ENCODE measurements at places on chromosomes 5 and 9.

GRCh38 chr9:120481846-120482245 lies 98.1 kb downstream of the CDK5RAP2 start:
- no peak for DNase-seq

DNA sequence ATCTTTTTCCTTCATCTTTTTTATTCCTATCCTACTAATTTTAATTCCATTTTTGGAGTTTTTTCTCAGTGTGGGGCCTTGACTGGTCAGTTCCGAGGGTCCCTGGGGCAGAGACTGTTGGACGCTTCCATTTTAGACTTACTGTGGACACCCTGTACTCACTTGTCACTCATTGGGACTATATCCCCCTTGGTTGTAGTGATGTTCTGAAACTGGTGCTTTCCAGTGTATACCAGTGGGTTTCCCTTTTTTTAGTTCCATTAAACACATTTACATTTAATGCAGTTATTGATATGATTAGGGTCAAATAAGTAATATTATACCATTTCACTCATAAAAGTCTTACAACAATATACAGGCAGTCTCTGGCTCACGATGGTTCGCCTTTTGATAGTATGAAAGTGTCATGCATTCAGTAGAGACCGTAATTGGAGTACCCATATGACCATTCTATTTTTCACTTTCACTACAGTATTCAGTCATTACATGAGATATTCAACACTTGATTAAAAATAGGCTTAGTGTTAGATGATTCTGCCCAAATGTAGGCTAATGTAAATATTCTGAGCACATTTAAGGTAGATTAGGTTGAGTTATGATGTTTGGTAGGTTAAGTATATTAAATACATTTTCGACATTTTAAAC lies 46.0 kb downstream of the CNOT6 start:
- DNase-seq: no peak

DNA sequence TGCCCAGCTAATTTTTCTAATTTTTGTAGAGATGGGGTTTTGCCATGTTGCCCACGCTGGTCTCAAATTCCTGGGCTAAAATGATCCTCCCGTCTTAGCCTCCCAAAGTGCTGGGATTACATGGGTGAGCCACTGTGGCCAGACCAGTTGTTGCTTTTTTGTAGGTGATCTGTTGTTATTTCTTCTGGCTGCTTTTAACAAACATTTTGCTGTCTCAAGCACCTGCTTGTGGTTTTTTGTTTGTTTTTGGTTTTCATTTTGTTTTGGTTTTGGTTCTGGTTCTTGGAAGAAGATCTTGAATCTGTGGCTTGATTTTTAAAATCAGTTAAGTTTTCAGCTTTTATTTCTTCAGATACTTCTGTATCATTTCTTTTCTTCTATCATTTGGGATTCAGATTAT lies 21.1 kb downstream of the ERCC6L2 start:
- no peak for DNase-seq

DNA sequence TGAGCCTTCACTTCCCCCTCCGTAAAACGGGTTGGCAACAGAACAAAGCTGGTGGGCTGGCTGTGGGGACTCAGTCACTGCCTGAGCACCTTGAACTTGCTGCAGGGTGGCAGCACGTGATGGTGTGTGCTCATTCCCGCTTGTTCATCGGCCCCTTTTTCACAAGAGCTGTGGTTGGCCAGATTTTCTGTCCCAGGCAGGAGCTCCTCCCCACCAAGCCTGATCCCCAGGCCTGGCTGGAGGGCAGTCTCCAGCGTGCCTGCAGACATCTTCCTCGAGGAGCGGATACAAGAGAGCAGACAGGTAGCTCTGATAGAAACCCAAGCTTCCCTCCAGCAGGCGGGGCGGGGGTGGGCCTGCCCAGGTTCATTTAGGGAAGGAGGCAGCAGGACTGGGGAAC lies 61.9 kb upstream of the ORM1 start:
- DNase-seq: no peak

DNA sequence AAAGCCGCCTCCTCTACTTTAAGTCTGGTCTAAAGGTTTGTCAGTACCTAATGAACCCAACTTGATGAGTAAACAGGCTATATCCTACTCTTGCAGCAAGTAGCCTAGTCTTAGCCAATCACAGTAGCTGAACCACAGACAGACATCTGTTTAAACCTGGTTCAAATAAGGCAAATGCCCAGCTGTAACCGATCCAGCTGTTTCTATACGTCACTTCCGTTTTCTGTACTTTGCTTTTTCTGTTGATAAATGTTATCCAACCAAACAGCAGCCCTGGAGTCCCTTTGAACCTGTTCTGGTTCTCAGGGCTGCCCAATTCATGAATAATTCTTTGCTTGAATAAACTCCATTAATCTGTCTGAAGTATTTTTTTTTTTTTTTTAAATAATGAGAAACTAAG lies 76.9 kb upstream of the EQTN start:
- DNase-seq: no peak

DNA sequence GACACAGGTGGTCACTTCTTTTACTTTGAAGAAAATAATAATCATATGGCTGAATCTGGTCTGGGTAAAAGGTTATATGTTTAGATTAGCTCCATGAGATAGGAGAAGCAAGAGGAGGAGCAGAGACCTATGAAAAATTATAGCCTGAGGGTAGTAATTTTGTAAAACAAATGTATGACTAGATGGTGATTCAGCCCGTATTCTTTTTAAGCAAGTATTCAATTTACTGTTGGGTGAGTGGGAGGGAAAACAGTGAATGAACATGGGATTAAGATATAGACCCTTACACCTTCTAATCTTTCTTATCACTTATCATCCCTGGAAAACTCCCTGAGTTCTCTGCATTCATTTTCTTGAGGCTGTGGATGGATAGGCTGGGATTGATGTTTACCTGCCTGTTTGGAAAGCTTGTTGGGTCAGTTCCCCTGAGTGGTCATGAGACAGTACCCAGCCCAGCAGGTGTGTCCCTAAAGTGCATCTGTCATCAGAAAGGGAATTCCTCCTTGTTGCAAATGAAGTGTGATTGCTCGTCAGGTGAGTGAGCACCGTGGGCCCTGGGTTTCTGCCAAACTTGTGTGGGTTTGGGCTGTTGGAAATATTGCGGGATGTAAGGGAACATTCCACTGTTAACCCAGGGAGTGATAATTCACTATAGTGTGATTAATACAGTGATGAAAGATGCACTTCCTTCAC lies 101.2 kb upstream of the GDNF start:
- no peak for DNase-seq

DNA sequence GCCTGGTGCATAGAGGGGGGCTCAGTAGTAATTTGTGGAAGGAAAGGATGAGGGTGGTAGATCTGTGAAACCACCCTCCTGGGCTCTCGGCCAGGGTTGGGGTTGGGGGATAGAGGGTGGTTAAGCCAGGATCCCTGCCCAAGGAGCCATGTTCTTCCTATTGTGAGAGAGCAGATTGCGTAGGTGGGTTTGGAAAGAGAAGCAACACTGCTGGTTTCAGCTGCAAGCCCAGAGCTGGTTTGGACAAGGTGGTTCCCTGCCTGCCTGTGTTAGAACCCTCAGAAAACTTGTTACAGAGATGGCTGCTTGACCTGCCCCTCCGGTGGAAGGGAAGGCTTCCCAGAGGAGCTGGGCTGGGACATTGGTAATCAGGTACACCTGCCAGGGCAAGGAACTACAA lies 131.2 kb upstream of the HAND1 start:
- DNase-seq: no peak

GRCh38 chr9:126857261-126857960 lies 3.0 kb upstream of the ZBTB34 start:
- DNase-seq: no peak

GRCh38 chr5:113047733-113048652 lies 71.4 kb downstream of the DCP2 start:
- no peak for DNase-seq

DNA sequence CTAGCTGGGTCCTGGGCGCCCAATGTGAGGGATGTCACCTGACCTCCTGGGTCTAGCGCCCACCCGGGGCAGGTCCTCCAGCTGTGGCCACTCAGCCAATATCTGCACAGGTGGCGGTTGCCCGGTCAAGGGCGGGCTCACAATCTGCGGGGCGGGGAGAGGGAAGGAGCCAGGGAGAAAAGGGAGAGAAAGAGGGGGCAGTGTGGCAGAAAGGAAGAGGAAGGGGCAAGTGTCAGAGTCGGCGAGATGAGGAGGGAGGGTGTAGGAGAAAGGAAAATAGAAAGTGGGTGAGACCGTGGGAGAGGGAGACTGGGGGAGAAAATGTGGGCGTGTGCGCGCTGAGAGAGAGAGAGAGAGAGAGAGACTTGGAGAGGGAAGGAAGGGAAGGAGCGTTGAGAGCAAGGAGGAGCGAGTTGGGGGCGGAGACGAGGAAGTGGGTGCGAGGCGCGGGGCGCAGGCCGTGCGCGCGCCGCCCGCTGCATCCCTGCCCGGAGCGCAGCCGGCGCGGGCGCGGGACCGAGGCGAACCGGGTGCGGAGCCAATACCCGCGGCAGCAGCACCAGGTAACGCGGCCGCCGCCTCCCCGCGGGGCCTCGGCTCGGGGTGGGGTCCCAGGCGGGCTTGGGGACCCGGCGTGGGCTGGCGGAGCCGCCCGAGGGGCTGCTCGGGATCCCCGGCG lies at the start of gene HRH2:
HRH2 (plus strand) TSS at position 479 of the 679 bp plus-strand sequence. CDS start 25,163 bp downstream, outside the sequence.
- DNase-seq: peak; percentile 85

DNA sequence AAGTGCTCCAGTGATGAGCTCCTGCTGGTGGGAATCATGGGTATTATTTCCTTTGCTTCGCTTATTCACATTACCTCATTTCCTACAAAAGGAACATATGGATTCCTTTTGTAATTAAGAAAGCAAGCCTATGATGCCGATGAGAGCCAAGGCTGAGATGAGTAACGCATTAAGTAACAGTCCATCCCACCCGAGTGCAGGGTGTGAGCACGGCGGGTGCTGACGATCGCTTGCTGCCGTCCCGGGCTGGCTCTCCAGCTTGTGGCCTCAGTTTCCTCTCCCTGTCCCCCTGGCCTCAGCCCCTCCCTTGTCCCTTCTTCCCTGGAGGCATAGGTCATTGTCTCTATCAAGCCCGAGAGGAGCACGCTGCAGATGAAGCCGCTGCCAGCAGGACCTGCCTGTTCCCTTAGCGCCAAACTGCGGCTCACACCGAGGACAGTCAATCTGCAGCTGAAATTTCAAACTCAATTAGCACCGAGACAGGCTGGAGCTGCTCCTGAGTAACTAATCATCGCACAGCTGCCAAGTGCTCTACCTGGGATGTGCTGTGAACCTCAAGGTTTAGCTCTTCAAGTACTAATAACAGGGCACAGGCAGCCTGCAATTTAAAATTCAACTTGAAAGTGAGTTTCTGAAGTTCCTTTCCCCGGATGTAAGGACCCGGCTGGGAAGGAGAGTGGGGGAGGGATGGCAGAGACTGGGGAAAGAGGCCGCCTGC lies 115.2 kb upstream of the RAPGEF1 start:
- DNase-seq: no peak

- DNase-seq: no peak
These were observed 60.2 kb upstream of the FUBP3 start for GRCh38 chr9:130518943-130519799.

DNA sequence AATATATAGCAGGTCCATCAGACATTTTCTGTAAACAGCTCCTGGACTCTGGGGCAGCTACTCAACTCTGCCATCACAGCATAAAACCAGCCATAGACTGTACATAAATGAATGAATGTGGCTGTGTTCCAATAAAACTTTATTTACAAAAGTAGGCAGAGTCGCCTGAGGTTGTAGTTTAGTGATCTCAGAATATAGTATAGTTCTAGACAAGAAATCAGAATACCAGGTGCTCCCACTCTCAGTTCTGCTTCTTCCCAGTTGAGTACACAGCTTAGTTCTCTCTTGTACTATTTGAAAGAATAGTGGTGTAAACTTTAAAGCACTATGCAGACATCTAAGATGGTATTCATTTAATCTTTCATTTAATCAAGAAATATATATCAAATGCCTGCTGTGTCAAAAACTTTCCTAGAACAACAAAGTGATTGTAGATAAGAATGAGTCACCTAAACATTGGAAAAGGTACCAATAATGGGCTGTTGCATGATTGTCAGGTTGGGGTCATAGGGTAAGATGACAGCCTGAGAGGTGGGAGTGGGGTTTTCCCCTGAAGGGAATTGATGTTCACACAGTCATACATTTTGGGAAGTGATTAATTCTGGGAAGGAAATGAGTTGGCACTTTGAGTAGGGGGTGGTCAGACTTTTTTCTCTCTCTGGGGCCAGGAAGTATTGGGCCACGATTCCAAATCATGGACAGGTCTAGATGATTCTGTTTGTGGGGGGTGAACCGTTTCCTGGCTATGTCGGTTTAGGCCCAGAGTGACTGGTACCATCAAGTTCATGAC lies 37.0 kb downstream of the TNFSF8 start:
- DNase-seq: peak; percentile 10

GRCh38 chr9:88645879-88646199 lies 110.9 kb downstream of the NXNL2 start:
- DNase-seq: no peak

GRCh38 chr9:98966676-98967075 lies 23.0 kb downstream of the COL15A1 start:
- DNase-seq: no peak

DNA sequence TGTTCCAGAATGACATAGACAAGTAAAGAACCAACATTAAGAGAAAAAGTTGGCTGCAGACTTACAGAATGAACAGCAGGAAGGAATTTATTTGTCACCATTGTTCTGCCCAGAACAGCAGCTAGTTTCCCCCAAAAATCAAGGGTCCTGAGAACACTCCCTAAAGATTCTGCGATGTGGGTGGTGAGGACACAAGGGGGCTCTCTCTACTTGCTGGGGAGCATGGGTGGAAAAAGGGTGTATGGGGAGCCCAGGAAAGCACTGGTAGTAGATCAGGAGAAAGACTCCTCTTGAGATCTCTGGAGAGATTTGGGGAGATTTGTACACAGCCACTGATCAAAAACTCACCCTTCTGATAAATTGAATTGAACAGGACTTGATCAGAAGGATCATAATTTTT lies 316.5 kb downstream of the KCTD16 start:
- peak; percentile 6 for DNase-seq

DNA sequence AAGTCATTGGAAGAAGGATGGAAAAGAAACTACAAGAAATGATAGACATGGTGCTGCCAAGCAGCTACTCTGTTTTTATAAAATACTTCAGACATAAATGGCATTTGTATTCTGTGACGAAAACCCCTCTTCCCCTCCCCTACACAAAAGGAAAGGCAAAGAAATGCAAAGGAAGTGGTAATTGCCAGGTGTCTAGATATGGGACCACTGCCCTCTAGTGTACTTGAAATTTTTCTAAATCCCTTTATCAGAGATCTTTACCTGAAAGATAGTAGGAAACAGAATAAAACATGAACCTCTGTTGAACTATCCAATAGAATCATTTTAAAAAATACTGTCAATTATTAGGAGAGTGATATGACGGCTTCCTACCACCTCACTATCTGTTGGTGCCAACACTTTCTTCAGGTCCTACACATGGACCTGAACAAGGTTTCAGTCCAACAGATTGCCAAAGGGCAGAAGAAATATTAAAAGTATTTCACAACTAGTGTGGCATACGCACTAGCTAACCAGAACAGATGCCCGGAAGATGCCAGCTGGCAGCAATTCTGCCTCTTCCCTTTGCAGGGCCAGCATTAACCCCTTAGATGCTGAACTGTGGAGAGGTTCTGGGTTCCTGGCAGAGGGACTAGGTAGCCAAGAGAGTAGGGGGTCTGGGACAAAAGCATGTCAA lies 104.1 kb downstream of the TSSK1B start:
- peak; percentile 39 for DNase-seq
